ENCODE measurements at places on chromosomes 11 and 22.

GRCh38 chr11:95512177-95512576 lies 277.4 kb downstream of the FAM76B start:
- no peak for DNase-seq

DNA sequence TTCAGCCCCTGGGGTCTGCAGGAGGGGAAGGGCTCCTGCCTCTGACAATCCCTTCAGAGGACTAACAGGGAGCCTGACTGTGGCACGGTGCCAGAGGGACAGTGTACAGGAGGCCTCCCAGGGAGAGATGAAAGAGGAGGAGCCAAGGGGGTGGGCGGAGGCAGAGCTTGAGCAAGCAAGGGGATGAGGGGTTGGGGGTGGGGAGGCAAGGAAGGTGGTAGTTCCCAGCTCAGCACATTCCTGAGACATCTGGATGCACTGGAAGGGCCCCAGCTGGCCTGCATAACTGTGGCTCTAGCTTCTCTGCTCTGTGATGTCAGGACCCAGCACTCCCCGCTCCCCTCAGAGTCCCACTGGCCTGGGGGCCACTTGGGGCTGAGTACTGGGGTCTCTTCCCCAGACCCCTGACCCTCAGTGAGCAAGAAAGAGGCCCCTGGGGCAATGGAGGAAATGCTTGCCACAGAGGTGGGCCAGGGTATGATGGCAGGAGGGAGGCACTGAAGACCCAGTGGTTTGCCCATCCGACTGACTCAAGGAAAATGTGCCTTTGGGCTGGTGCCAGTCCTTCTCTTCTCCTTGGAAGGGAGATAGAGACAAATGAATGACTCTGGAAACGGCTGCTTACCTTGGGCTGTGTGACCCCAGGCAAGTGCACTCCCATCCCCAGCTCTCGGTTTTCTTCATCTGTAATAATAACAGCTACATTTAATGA lies 13.3 kb downstream of the CREB3L1 start:
- no peak for DNase-seq

GRCh38 chr22:25509374-25509791 lies 55.1 kb upstream of the GRK3 start:
- DNase-seq: no peak

DNA sequence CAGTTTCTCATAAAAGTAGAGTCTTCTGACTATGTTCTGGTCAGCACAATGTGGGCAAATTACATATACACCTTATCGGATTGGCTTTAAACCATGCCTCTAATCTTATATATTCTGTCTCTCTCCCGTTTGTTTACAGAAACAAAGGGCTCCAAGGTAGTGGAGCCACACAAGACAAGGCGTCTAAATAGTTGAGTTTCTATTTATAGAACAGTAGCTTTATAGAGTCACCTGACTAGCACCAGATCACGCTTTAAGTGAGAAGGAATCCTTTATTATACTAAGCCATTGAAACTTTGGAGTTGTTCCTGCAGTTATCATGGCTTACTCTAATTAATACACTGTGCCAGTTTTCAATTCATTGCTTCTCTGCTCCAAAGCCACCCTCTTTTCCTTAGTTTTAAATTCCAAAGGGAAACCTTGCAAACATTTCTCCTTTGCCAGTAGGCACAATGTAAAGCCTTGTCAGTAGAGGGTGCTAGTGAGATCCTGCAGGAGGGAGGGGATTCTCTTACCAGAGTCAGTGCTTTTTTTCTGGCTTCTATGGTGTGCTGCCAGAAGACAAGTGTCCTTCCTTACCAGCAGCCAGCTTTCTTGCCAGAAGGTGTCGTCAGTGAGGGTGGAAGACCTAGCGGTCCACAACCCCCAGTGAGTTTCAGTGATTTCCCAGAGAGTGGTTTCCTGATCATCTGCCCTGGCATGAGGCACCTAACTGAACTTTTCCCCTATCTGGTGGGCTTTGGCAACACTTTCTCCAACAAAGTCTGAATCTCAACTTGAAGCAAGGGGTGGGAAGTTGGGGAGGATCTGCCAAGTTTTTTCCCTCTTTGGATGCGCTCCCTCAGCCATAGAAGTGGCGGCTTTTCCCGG lies 71.7 kb downstream of the RAB38 start:
- peak; percentile 85 for DNase-seq

GRCh38 chr22:47072642-47072967 lies 310.2 kb downstream of the TBC1D22A start:
- DNase-seq: no peak

- DNase-seq: no peak
Measured at GRCh38 chr11:12430351-12430750, 53.0 kb downstream of the PARVA start.

GRCh38 chr22:17172029-17172833 lies 13.2 kb upstream of the HDHD5 start:
- DNase-seq: no peak

- no peak for DNase-seq
Measured at GRCh38 chr11:66172146-66172545, 96.3 kb upstream of the RAB1B start.

GRCh38 chr11:131987703-131988102 lies 617.3 kb downstream of the NTM start:
- no peak for DNase-seq
